MM.1S (cell line): ENCODE measurements at places on chromosomes 1 and 21.

DNA sequence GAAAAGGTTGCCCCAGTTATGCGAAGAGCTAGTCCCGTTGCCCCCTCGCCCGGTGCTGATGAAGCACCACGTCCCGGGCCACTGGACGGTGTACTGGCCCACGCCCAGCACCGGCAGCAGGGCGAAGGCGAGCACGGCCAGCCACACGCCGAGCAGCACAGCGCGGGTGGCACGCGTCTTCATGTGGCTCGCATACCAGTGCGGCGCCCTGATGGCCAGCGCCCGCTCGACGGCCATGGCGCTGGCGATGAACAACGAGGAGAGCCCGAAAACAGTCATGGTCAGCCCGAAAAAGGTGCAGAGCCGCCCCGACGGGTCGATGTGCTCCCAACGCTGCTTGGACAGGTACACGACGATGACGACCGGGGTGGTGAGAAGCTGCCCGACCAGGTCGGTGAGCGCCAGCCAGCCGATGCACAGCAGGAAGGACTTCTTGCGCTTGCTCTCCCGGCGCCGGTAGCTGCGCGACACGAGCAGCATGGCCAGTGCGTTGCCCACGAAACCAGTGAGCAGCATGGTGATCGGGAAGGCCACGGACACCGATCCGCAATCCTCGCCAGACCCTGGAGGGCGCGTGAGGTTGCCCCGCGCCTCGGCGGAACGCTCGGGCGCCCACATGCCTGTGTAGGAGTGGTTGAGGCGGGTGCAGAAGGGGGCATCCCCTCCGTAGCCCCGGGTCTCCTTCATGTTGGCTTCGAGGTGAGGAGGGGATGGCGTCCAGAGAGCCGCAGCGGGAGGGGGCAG lies 553 bp downstream of the PTGER3 start:
- DNase-seq, result no peak

- no peak for DNase-seq
Measured at GRCh38 chr1:159406821-159407220, 25.2 kb upstream of the OR10J4 start.

- DNase-seq, result no peak
Measured at GRCh38 chr1:159204161-159205141, at the start of gene ACKR1. ACKR1 (plus strand) TSS chr1:159204875; CDS start chr1:159204960, 85 bp downstream.

DNA sequence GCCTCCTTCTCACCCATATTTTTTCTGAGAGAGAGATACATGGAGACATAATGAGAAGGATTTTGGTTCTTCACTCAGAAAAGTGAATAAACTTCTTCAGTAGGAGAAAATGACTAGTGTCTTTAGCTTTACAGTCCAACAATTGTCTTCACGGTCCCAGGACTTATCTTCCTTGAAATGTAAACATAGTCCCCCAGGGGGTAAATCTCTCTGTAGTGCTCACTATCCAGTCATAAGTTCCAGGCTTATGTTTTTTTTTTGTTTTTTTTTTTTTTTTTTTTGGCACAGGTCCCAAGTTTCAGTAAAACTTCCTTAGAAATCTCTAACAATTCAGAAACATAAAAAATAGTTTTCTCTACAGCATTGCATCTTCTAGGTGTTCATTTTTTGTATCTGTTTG lies 890.2 kb upstream of the B3GALT2 start:
- DNase-seq, result no peak

DNA sequence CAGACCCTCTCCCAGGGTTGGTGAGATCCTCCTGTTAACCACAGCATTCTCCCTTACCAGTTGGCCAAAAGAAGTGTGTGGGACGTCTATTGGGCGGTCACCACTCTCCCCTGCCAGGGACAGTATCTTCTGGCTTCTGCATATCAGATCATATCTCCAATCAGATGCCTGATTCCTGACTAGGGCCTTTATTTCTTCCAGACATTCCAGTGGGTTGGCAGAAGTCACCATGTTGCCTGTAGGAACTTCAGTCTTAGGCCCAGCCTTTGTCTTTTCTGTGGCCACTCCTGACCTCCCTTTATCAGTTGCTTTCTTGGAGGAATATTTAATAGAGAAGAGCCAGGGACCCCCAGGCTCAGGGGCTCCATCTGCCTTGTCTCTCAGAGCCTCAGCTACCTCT lies 130.4 kb upstream of the F3 start:
- no peak for DNase-seq

- no peak for DNase-seq
Measured at GRCh38 chr1:242411901-242412300, 112.6 kb downstream of the PLD5 start.

DNA sequence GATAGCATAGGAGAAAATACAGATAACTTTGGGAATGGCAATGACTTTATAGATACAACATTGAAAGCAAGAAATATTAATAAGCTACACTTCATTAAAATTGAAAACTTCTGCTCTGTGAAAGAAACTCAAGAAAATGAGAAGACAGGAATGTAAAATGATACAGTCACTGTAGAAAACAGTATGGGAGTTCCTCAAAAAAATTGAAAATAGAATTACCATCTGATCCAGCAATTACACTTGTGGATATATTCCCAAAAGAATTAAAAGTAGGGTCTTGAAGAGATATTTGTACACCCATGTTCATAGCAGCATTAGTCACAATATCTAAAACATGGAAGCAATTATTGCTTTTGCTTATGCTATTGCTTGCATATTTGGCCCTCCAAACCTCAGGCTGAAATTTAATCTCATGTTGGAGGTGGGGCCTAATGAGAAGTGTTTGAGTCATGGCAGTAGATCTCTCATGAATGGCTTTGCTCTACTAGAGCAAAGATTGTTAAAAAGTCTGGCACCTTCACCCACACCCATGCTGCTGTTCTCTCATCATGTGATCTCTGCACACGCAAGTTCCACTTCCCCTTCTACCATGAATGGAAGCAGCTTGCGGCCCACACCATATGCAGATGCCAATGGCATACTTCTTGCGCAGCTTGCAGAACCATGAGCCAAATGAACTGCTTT lies 15.3 kb upstream of the AHCYL1 start:
- no peak for DNase-seq

DNA sequence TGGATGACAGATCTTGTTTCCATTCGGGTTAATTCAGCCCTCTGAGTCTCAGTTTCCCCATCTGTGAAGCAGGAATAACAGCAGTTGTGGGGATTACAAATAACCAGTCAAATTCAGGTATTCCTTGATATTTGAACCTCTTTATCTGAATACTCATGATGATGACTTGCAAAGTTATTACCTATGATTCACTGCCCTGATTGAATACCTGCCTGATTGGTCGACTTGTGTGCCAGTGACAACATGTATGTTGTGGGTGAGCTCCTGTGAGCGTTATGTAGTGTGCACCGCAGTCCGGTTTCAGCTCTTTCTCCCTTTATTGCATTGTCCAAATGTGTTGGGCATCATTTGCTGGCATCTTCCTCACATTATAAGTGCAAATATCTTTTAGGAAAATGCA lies 9.5 kb upstream of the TMEM61 start:
- DNase-seq, result no peak

DNA sequence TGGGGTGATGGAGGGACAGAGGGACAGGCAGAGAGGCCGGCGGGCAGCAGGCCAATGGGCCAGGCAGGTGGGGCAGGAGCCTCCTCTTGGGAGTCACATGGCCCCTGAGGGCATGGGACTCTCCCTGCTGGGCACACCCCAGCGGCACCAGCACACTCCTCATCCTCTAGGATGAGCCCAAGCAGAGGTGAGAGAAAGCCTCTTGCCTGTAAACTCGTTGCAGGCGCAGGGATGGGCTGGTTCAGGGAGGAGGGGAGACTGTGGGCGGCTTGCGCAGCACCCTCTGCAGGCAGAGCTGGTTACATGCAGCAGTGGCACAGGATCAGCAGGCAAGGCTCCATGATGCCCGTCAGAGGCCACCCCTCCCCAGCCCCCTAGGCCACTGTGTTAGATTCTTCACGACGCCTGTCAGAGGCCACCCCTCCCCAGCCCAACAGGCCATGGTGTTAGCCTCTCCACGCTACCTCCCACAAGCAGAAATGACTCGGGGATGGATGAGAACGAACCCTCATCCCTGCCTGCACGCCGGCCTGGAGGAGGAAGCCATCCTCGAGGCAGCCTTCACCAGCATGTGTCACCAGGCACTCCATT lies 209.7 kb upstream of the VAMP3 start:
- no peak for DNase-seq

GRCh38 chr1:183945428-183946319 lies 91.9 kb downstream of the COLGALT2 start:
- DNase-seq, result no peak

DNA sequence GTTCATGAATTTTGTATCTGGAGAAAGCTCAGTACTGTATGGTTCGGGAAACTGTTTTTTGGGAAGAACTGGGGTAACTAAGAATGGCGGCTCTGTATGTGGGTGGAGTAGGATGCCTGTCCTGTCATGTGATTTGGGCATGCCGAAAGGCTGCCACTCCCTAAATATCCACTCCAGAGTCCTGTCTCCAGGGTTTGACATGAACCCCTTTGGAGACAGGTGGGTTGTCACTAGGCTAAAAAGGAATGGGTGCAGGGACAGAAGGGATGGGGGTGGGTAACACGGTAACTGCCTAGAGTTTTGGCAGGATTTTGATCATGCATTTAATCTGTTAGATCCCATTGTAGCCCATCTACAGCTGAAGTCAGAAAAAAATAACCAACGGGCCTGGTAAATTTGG lies 150.1 kb downstream of the KCNJ6 start:
- no peak for DNase-seq

DNA sequence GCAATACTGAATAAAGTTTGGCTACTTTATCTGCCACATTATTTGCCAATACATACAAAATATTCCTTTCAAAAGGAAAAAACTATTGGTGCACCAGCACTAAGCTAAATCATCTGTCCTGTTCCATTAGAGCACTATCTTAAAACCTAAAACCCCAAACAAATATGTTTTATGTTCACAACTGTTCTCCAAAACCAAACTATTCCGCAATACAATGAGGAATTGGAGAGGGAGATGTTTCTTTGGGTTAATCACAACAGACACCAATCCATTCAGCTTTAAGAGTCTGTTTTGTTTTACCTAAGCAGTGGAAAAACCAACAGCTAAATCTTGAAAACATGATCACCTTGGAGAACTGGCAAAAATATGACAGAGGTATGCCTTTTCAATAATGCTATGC lies 85.1 kb downstream of the ZNF644 start:
- DNase-seq, result no peak

DNA sequence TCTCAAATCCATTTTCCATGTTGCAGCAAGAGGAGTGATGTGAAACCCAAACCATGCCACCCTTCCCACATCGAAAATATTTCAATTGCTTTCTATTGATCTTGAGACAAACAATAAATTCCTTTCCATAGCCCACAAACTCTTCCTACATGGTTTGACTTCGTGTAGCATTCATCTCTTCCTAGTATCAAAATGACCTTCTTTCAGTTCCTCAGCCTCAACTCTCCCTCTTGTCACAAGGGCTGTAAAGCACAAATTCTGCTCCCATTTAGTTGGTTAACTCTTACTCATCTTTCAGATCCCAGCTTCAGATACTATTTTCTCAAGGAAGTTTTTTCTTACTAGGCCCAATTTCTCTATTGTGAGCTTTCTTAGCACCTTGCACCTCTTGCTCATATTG lies 99.0 kb downstream of the ZNF281 start:
- DNase-seq, result no peak
